ENCODE measurements at places on chromosomes 12 and 14. TPM values are rescaled to one million over a fixed set of nuclear protein-coding genes. Genes with fewer than 3 reads are reported as not detected.
A peak's percentile ranks its signal among the peaks of the same experiment; 100 is the strongest.

Gene BRI3BP
- 3.6 TPM for total RNA-seq

- DNase-seq = no peak
Observed at GRCh38 chr12:78835493-78835892, 29.1 kb upstream of the SYT1 start.

GRCh38 chr12:65938807-65939206 is 114.5 kb downstream of the HMGA2 start:
- DNase-seq = no peak

DNA sequence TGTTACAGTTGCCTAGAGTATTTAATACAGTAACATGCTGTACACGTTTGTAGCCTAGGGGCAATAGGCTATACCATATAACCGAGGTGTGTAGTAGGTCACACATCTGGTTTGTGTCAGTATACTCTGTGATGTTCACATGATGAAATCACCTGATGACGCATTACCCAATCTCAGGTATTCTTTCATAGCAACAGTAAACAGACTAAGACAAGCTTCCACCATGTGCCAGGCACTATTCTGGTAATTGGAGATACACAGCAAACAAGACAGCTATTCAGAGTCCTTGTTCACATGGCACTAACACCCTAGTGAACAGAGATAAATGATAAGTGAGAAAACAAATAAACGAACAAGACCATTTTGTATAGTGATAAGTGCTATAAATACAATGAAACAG is 3.8 kb upstream of the PDE3A start:
- no peak for DNase-seq

Gene AKAP5
- 2.8 TPM for total RNA-seq

Gene KRT71
- total RNA-seq = not detected

Gene CEBPE
- total RNA-seq = 0.33 TPM

Gene TMEM63C
- total RNA-seq = 0.06 TPM

Gene APOF
- total RNA-seq = not detected

Gene CAPZA3
- total RNA-seq = not detected

- peak; percentile 76 for DNase-seq
Observed at GRCh38 chr12:56300644-56301464, 724 bp upstream of the CS start.

DNA sequence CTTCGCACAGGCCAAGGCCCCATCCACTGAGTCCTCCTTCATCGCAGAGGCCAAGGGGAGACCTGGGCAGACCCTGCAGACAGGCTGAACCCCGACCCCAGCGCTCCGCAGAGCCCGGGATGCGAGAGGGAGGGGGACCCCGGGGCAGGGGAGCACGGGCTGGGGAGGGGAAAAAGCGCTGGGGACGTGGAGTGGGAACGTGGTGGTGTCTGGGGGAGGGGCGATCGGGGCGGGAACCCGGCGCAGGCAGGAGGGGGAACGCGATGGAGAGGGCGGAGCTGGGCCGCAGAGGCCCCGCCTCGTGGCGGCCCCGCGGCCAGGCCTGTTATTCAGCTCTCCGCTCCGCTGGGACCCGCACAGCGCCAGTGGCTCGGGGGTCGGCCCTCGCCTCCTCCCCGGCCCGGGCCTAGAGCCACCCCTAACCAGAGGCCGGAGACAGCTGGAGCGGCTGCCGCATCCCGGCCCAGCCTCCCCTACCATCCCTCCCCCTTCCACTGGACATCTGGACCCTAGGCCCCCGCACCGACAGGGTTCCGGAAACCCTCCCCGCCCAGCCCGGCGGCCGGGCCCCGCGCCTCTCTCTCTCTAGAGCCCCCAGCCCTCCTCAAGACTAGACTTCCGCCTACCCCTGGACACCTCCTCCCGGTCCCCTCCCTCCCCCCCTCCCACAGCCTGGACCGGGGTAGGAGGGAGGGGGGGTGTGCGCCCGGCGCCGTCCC is at the start of gene ARHGEF25:
TSS of gene ARHGEF25 (plus strand) at position 328 of the 719 bp plus-strand sequence. CDS start 460 bp downstream, outside the sequence.
- peak; percentile 95 for DNase-seq

Gene CD163
- total RNA-seq = 229 TPM

DNA sequence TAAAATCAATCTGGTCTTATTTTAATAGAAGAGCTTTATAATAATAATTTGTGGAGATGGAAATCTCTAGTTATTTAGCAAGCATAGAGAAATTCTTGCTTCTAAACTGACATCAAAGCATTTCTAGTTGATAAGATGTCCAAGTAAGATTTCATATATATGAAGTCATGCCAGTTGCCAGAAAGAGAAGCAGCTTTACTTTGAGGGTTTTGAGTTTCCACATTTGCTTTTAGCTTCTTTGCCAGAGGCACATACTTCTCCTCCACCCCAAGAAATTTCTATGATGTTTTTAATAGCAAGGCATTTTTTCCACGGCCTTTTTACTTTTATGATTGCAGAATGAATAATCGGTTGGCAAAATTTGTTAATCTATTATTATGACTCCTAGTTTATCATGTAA is 24.2 kb upstream of the YAF2 start:
- DNase-seq = no peak

DNA sequence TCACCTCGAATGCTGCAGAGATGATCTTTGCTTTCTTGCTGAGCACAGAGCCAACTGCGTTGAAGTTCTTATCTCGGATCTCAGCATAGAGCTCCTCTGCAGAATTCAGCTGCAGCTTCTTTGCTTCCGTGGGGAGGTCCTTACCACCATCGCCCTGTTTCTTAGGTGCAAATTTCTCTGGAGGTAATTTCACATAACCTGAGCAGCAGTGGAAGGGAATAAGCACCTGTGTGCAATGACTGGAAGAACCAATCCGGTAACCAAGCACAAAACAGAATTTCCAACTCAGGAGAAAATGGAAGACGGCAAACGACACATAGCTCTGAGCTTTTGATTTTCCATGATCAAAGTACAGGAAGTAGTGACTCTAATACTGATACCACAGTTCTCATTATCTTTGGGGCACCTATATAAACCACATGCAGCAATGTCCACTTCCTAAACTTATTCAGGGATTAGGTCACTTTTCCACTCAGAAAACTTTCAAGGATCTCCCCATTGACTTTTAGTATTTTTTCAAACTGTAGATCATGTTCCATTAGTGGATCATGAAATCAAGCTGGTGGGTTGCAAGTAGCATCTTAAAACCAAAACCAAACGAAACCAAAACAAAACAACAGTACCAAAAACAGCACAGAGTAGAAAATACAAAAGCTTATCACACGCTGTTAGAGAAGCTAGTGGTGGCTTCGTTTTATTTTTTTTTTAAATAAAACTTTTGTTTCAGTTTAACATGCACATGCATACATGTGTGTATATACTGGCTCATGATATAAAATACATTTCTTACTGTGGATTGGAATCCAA is 18.9 kb upstream of the DIABLO start:
- DNase-seq = no peak

Gene CYP46A1
- total RNA-seq = 3.7 TPM

- peak; percentile 79 for DNase-seq
Observed at GRCh38 chr14:104085032-104085888, at the start of gene ASPG. TSS of gene ASPG (plus strand) at chr14:104085700. CDS start at chr14:104085771, 71 bp downstream.

Gene EIF4B
- 353 TPM for total RNA-seq

- DNase-seq = no peak
Observed at GRCh38 chr12:82765971-82766705, 79.4 kb downstream of the TMTC2 start.

Gene LIN7A
- total RNA-seq = 5.7 TPM

Gene PLA2G1B
- 0.91 TPM for total RNA-seq

DNA sequence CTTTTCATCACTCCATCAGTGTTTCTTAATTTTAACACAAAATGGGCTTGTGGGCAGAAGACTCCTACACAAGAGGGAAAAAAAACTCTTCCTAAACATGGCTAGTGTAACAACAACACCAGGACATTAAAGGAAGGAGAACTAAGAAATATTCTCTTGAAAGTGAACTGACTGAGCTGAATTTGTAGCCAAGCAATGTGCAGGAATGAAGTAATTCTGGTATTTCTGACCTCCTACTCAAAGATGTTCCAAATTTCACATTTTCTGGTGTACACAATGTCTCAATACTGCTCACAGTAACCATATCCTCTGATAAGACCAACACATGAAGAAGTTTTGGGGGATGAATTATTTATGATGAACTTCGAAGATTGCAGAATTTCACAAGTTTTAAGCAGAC is 357.3 kb downstream of the DUSP6 start:
- DNase-seq = no peak

DNA sequence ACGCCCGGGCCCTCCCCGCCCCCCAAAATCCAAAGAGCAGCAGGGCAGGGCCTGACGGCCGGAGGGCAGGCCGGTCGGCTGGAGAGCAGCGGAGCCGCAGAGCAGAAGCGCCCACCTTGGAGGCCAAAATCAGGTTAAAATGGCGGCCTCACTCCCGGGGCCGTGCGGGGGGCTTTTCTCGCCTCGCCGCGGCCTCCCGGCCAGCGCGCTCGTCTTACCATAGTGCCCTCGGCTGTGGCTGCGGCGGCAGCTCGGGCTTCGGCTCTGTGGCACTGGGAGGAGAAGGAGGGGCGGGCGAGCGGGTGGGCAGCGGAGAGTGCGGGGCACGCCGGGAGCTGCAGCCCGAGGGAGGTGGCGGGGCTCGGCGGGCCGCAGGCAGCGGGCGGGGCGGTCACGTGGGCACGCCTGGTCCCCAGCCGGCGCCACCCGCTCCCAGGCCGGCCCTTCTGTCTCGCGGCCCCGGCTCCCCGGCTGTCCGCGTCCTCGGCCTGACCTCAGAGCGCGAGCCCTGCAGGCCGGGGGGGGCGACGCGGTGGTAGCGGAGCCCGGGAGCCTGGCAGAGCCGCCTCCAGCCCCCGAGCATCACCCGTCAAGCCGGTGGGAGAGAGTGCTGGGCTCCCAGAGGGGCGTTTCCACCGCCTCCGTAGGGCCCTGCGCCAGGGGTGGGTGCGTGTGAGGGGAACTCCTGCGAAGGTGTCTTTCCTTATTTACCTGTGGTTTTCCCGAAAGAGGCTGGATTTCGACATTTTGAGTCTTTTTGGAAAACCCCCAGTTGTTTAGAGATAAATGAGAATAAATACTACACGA is at the start of gene CFL2:
TSS of gene CFL2 (minus strand) at position 274 of the 807 bp plus-strand sequence. CDS start at position 221, 53 bp downstream.
- peak; percentile 94 for DNase-seq

Gene GPR84
- total RNA-seq = 1.9 TPM

GRCh38 chr12:66387117-66387516 is 84.8 kb downstream of the HELB start:
- DNase-seq = no peak

- no peak for DNase-seq
Observed at GRCh38 chr14:92760524-92760805, 12.0 kb upstream of the LGMN start.

DNA sequence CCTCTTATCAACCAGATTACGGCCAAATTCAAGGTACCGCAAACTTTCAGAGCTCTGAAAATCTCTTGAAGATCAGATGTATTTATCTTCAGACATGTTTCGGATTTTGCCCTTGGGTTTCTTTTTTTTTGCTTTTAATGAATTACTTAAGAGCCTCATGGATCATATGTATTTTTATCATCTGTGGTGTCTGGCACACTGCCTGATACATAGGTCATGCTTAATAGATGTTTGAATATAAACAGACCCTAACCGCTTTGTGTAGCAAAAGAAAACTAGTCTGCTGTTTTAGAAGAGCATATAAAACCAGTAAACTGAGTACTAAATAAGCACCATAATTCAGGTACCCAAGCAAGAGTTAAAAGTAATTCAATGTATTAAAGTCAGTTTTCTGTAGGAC is 20.1 kb upstream of the TBK1 start:
- DNase-seq = no peak

Gene SLC4A8
- total RNA-seq = 3.2 TPM

Gene IL31
- total RNA-seq = not detected

Gene IRAK3
- 29.7 TPM for total RNA-seq
